Activated CD4-positive, alpha-beta T cell treated with anti-CD3 and anti-CD28 coated beads for 36 hours (primary cell): ENCODE measurements at places on chromosomes 16 and 17. TPM values are rescaled to one million over a fixed set of nuclear protein-coding genes. Genes with fewer than 3 reads are reported as not detected.

- H3K4me3 ChIP-seq, result no peak overlapping the region
- peaks cover 6% of the 10 kb centered on the region for H3K27me3 ChIP-seq
- H3K27ac ChIP-seq, result no peak overlapping the region
Observed at GRCh38 chr17:44628243-44629188, 27.8 kb upstream of the MEIOC start.

DNA sequence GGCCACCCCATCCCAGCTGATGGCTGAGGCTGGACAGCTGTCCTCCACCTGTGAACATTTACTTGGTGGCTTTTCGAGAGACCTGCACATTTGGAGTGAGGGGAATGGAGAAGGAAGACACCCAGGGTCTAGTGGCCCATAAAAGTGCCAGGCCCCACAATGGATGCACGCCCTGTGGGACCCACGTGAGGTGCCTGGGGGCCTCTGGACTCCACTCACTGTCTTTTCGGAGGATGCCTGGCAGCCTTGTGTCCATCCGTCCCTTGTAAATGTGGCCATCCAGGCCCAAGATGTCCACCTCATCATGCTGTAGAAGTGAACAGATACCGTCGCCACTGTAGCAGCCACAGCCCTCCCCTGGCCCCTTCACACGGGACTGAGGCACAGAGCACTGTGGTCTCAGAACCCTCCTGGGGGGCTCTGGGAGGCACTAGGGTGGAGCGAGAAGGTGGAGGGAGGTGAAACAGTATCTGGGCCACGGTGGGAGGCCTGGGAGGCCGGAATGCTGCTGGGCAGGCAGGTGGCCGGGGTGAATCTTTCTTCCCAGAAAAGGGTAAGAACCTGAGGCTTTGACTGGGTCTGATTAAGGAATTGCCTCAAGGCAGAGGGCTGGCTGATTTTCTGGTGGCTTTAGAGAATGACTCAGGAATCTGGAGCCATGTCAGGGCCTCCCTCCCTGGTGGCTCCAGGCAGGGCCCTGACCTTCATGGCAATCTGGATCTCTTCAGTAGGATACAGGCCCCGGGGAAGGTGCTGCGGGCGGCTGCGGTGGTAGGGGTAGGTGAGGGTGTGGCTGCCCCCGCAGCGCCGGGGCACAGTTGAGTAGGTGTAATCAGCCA is 11.5 kb downstream of the UBALD2 start:
- H3K4me3 ChIP-seq, result no peak overlapping the region
- peak; percentile 24 for DNase-seq
- H3K27ac ChIP-seq, result peak overlapping the region; percentile 74

The KRT31 gene
- not detected for total RNA-seq

- no peak overlapping the region for H3K4me3 ChIP-seq
- H3K27me3 ChIP-seq, result no peaks in the 10 kb centered on the region
- DNase-seq, result no peak
- no peaks in the 10 kb centered on the region for H3K36me3 ChIP-seq
- no peak overlapping the region for H3K27ac ChIP-seq
Observed at GRCh38 chr17:65609286-65609685, 47.8 kb upstream of the AXIN2 start.

The CLEC16A gene
- 25.4 TPM for total RNA-seq

DNA sequence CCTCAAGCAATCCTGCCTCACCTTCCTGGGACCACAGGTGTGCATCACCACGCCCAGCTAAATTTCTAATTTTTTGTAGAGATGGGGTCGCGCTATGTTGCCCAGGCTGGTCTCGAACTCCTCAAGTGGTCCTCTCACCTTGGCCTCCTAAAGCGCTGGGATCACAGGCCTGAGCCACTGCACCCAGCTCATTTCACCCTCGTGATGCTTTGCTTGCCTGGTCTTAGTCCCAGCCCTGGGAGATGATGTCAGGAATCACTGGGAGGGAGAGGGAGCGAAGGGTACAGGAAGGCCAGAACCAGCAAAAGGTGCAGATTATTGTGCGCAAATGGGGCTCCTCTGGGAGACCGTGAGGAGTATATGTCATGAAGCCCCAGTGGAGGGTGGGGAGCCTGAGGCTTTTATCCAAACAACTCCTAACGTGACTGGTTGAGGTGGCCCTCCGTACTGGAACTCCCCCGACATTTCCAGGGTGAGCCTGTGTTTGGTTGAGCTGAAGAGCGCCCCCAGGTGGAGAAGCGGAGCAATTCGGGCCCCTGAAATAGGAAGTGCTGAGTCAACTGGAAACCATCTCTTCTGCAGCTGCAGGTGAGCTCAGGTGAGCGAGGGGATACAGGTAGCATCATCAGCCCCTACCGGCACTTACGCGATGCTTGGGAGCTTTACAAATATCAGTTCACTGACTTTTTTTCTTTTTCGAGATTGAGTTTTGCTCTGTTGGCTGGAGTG is 41.2 kb upstream of the HAPSTR1 start:
- peaks cover 39% of the 10 kb centered on the region for H3K4me1 ChIP-seq
- peak; percentile 55 for DNase-seq
- peaks cover 7% of the 10 kb centered on the region for H3K36me3 ChIP-seq
- peaks cover 7% of the 10 kb centered on the region for H3K27me3 ChIP-seq
- no peak overlapping the region for H3K4me3 ChIP-seq
